Cardiac fibroblast (primary cell): ENCODE measurements at places on chromosomes 12 and 14.

DNA sequence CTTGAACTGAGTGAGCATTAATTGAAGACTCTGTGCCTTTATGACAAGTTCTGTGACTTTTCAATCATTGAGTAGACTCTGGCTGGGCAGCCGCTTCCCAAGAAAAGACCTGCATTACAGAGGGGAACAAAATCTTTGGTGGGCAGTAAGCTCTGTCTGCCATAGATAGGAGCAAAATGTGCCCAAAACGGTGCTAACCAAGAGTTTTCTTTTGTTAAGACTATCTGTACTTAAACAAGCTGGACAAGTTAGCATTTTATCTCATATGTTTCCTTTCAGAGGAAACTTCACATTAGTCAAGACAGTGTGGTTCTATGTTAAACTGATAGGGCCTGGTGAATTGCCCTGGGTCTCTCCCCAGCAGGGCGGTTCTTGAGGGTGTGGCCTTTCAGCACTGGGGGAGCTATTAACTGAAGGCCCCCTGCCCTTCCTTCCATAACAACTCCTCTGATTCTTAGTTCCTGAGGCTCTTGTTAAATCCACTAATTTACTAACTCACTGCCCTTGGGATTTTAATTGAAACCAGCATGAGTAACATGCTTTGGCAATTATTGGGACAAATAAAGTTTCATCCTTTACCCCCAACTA, 219.6 kb downstream of the KTN1 start:
- no peak for DNase-seq

DNA sequence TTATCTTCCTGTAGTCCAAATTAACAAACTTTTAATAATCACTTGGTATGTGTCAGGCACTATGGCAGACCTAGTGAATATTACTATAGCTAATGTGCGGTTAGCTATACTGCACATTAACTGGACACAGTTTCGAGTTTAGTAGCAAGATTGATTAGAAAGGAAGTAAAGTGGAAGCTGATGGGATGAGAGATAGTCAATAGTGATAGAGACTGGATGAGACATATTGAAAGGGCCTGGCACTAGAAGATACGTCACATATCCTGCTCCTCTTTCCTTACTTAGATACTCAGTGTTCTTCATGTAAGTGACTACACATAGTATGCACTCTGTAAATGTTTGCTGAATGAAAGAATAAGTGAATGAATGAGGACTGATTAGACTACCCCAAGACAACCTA, 5.5 kb downstream of the TBK1 start:
- DNase-seq = no peak

- no peak for DNase-seq
These were observed 41.9 kb downstream of the SPTLC2 start for GRCh38 chr14:77574446-77575115.

GRCh38 chr12:51217133-51217967, 512 bp downstream of the POU6F1 start:
- DNase-seq = no peak

DNA sequence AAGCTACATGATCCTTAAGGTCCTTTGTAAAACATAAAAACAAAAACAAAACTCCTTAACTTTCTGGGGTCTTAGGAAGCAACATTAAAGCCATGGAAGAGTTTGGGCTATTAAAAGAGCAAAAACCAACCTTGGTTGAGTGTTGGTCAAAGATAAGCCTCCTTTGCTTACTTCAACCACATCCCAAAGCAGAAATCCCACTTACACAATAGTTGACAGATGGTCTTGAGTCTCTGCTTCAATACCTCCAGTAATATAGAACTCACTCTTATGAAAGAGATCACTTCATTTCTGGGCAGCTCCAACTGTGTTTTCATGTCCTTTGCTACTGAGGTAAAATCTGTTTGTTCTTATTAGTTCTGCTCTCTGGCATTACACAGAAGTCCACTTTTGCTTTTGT, 125.8 kb downstream of the SLC38A4 start:
- no peak for DNase-seq

GRCh38 chr14:20692116-20692751, 3.7 kb downstream of the ANG start:
- no peak for DNase-seq

- no peak for DNase-seq
These were observed 666 bp upstream of the DERA start for GRCh38 chr12:15910468-15910863.

DNA sequence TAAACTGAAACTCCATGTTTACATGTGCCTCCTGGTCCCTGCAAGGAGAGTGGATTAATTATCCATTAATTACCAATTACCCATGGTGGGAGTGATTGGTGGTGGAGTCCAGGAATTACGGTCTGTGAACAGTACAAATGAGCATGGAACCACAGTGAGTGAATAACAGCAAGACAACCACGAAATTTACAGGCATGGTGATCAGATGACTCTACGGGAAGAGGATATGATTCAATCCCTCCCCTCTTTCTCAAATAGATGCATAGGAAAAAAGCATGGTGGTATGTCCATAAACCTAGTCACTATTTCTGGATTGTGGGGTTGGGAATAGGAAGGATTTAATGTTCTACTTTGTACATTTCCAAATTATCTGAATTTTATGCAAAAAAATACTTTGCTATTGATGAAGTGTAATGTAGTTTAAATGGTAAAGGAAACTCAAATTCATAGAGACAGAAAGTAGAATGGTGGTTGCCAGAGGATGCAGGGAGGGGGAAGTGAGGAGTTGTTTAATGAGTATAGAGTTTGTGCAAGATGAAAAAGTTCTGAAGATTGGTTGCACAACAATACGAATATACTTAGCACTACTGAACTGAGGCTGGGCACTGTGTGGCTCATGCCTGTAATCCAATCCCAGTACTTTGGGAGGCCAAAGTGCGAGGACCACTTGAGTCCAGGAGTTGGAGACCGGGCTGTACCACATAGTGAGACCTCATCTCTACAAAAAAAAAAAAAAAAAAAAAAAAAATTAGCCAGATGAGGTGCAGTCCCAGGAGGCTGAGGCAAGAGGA, 41.2 kb upstream of the C12orf75 start:
- DNase-seq = no peak

- peak; percentile 63 for DNase-seq
These were observed 73.4 kb downstream of the PPM1H start for GRCh38 chr12:62861586-62861985.

- no peak for DNase-seq
These were observed 30.1 kb downstream of the P2RX2 start for GRCh38 chr12:132648616-132649225.

- DNase-seq = peak; percentile 34
These were observed 4.3 kb upstream of the TRAF3 start for GRCh38 chr14:102772781-102773570.

- no peak for DNase-seq
These were observed 433.1 kb downstream of the ADAMTS20 start for GRCh38 chr12:43118881-43119280.

DNA sequence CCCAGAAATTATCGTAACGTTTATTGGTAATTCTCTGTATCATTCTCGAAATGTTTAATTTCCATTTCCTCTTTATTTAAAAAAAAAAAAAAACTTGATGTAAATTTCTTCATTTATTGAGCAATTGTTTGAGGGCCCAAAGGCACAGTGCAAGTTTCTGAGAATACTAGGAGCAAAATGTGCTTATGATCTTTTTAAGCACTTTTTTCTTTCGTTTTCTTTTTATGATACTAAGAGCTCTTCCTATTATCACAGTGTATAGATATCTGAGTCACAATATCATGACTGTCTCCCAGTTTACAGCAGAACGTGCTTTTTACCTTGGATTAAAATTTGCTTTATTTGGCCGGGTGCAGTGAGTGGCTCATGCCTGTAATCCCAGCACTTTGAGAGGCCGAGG, 5.6 kb downstream of the ATP2A2 start:
- peak; percentile 50 for DNase-seq

GRCh38 chr14:101118233-101118632, 214.7 kb upstream of the RTL1 start:
- DNase-seq = no peak

DNA sequence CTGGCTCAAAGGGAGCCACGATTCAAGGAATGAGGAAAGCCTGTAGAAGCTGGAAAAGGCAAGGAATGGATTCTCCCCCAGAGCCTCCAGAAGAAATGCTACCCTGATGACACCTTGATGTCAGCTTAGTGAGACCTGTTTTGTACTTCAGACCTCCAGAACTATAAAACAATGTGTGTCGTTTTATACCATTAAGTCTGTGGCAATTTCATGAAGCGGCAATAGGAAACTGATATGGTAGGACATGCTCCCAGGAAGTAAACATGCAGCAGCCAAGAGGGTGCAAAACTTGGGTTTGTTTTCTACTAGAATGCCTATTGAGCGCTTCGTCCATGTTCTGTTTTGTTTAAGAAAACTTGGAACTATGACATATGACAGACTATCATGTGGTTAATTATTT, 2.5 kb upstream of the APOBEC1 start:
- DNase-seq = no peak

DNA sequence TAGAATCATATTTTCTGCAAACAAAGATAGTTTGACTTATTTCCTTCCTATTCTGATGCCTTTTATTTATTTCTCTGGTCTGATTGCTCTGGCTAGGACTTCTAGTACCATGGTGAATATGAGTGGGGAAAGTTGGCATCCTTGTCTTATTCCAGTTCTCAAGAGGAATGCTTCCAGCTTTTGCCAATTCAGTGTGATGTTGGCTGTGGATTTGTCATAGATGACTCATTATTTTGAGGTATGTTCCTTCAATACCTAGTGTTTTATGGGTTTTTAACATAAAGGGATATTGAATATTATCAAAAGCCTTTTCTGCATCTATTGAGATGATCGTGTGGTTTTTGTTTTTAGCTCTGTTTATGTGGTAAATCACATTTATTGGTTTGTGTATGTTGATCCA, 139.4 kb upstream of the CNTN1 start:
- DNase-seq = no peak

- no peak for DNase-seq
These were observed 519.1 kb upstream of the SEL1L start for GRCh38 chr14:82052778-82053177.

- DNase-seq = no peak
These were observed 465.8 kb downstream of the CCER1 start for GRCh38 chr12:90489141-90489540.

- DNase-seq = no peak
These were observed 35.5 kb downstream of the MAPK1IP1L start for GRCh38 chr14:55086938-55087337.

- no peak for DNase-seq
These were observed 12.0 kb upstream of the RNU6-7 start for GRCh38 chr14:32189811-32190210.

GRCh38 chr12:52356762-52357580, 10.3 kb downstream of the KRT85 start:
- DNase-seq = no peak

DNA sequence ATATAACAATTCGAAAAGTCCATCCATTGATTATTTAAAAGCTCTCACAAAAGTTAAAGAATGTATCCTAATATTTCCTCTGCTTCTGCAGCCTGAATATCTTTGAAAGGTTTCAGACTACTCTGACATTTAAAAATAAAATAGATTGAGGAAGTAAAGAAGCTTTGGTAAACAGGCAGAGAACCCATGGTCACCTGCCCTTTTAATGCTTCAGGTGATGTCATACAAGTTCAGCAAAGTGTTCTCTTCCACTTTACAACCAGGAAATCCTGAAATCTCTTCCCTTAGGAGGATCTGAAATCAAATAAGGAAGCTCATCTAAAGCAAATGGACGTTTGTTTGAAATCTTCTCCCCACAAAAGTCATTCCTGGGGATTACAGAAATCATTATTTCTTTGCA, 322.4 kb downstream of the PDZRN4 start:
- DNase-seq = no peak

DNA sequence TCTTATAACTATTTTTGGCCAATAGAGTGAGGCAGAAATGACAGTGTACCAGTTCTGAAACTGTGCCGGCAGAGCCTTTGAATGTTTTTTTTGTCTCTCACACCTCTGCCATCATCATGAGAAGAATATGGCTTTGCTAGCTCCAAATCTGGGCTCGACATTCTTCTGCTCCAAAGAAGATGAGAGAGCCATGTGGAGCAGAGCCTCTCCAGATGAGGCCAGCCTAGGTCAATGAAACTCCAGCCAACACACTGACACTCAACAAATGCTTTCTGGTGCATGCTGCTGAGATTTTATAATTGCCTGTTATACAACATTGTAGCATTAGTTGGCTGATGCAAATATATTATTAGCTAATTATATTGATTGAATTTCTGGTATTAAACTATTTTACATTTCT, 154.7 kb downstream of the SLC38A4 start:
- no peak for DNase-seq

- DNase-seq = peak; percentile 40
These were observed 132.3 kb upstream of the CRY1 start for GRCh38 chr12:107225635-107226034.

GRCh38 chr12:108804271-108804953, 53.0 kb downstream of the SSH1 start:
- DNase-seq = peak; percentile 90

DNA sequence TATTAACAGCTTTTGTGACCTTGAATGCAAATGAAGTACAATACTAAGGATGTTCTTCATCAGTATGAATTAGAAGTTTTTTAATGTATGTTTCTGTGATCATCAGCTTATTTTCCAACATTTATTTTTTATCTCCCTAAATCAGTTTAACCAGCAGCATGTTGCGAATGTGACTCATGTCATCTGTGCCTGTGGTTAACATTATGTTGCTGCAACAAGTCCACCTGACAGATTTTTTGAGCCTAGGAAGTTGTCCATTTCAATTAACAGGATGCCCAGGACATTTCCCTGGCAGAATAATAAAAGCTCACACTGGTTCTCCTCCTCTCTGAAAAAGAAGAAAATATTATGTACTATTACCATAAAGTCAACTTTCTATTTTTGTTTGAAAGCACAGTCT, 155.5 kb downstream of the SYT1 start:
- DNase-seq = peak; percentile 1

DNA sequence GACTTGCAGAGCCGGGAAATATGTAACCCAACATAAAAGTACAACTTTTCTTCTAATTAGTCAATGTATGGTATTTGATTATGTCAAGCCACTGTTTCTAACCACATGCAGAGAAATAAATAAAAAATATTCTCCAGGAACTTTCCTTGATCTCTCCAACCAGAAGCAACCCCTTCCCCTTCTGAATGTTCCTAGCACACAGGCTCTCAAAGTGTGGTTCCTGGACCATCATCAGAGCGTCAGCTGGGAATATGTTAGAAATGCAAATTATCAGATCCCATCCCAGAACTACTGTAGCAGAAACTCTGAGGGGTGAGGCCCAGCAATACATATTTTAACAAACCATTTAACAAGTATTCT, 21.0 kb upstream of the ITPR2 start:
- DNase-seq = no peak

DNA sequence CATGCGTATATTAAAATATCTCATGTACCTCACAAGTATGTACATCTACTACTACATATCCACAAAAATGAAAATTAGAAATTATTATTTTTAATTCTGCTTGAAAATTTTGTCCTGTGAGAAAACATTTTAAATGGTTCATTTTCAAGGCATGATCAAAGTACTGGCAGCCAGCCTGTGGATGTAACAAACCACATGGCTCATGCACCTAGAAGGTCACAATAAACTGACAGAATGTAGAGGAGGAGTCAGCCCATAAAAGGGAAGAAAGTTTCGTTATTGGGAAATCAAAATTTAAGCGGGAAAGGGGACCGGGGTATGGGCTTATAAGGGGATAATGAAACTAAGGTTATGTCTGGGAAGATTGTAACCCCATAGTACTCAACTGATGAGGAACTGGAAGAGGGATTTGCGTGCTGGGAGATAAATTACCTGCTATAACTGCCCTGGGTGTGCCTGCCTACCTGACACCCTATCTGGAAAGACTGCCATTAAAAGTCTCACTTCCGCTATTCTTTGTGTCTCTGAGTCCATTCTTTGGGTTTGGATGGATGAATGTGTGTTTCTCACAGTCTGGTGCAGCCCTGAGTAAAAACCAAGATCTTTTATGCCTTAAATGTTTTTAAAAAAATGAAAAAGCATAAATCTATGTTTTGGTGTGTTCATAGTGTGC, 62.2 kb upstream of the PCED1B start:
- no peak for DNase-seq
